ENCODE measurements at places on chromosomes 12 and 14.

DNA sequence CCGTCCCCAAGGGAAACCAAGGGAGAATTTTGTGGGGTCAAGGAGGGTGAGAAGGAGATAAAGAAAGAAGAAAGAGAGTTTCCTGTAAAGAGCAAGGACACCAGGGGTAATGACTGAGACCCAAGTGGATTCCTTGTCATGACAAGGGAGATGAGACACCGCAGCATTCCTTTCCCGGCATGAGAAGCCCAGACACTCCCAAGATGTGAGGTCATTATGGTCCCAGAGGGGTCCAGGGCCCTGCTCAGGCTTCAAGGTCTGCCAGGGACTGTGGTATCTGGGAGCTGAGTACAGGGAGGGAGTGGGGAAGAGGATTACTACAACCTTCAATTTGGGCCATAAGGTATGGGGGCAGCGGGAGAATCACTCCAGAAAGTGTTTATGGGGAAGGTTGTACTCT is 58.1 kb downstream of the SPTB start:
- no peak for DNase-seq

- no peak for DNase-seq
Observed at GRCh38 chr12:117882181-117882580, 86.6 kb downstream of the KSR2 start.

GRCh38 chr14:104196461-104197140 is 58.2 kb downstream of the KIF26A start:
- DNase-seq: no peak

GRCh38 chr12:95630496-95630895 is 79.2 kb upstream of the USP44 start:
- DNase-seq: no peak

- no peak for DNase-seq
Observed at GRCh38 chr14:31543969-31544799, 17.0 kb upstream of the NUBPL start.

GRCh38 chr14:71374989-71375388 is 467.7 kb downstream of the PCNX1 start:
- no peak for DNase-seq

DNA sequence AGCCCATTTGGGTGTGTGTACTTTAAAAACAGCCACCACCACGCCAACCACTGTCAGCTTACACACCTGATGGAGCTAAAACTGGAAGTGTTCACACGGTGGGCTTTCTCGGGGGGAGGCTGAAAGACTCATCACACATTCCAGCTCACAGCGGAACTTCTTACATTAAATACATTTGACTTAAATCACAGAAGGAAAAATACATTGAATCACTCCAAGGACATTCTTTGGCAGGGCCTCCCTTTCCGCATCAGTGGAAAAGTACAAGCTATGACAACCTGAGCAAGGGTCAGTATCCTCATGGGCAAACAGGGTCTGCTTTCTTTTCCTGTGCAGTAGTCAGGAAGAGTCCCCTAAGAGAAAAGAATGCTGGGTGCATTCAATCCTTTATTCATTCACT is 31.0 kb upstream of the TC2N start:
- no peak for DNase-seq

GRCh38 chr14:30193101-30193500 is 265.5 kb upstream of the PRKD1 start:
- DNase-seq: no peak

- no peak for DNase-seq
Observed at GRCh38 chr12:91074154-91074709, 16.4 kb upstream of the KERA start.

DNA sequence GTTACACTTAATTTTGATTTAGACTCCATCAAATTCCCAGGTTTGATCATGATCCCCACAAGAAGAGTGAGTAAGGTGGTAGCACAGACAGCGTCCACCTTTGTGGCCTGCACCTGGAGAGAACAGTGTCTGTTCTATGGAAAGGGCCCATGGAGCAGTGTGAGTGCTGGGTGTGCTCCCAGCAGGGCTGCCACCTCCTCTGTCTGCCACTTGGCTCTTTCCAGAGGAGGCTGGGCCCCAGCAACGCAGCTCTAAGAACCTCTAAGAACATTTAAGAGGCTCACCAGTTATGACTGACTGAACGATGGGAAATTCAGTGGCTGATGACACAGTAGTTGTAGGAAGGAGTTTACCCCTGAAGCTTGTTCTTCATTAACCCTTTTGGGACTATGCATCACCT is 17.3 kb downstream of the VDR start:
- DNase-seq: no peak

GRCh38 chr14:89855961-89856656 is 98.4 kb downstream of the EFCAB11 start:
- no peak for DNase-seq

- DNase-seq: no peak
Observed at GRCh38 chr14:54664961-54665360, 98.0 kb downstream of the SAMD4A start.

GRCh38 chr14:77059276-77059915 is 30.9 kb upstream of the IRF2BPL start:
- no peak for DNase-seq

- no peak for DNase-seq
Observed at GRCh38 chr14:103384450-103385151, 614 bp upstream of the MARK3 start.

- no peak for DNase-seq
Observed at GRCh38 chr12:113059071-113059595, 2.6 kb downstream of the DTX1 start.

GRCh38 chr12:104964167-104964855 is 6.2 kb upstream of the SLC41A2 start:
- no peak for DNase-seq

- no peak for DNase-seq
Observed at GRCh38 chr12:118880720-118881493, 100.4 kb upstream of the SRRM4 start.

DNA sequence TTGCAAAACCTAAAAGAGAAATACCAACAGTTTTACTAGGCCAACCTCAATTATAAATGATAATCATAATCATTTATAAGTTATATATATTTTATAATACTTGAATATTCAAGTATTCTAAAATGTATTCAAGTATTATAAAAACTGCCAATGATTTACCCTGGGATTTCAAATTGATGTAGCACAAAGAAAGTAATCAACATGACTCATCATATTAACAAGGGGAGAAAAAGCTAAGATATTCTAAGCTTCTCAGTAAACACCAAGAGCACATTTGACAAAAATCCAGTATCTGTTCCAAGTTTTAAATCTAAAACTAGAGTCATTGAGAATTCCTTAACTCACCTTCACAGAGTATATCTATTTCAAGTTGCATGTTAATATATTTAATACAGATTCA is 56.1 kb downstream of the CAPZA3 start:
- DNase-seq: no peak

DNA sequence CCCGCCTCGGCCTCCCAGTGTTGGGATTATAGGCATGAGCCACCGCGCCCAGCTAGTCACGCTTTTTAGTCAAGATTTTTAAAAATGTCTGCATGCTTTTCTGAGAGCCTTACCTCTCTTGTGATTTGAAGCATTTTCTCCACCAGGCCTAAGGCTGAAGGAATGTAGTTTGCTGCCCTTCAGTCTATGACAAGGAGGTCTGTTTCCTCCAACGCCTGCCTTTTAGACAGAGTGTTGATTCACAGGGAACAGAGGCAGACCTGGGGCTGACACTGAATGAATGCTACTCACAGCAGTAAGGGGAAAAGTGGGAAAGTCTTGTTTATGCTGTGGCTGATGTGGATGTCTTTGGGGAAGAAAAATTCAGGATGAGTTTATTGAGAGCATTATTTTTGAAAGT is 27.2 kb upstream of the MDM2 start:
- DNase-seq: no peak

- DNase-seq: no peak
Observed at GRCh38 chr14:61103541-61104339, 122.7 kb downstream of the SLC38A6 start.

GRCh38 chr14:68393259-68393658 is 399.6 kb downstream of the ZFP36L1 start:
- no peak for DNase-seq

- no peak for DNase-seq
Observed at GRCh38 chr12:131061041-131061806, 107.5 kb downstream of the ADGRD1 start.

- no peak for DNase-seq
Observed at GRCh38 chr12:16763901-16764300, 157.9 kb upstream of the LMO3 start.

GRCh38 chr12:107845226-107845979 is 70.9 kb downstream of the ASCL4 start:
- DNase-seq: no peak

DNA sequence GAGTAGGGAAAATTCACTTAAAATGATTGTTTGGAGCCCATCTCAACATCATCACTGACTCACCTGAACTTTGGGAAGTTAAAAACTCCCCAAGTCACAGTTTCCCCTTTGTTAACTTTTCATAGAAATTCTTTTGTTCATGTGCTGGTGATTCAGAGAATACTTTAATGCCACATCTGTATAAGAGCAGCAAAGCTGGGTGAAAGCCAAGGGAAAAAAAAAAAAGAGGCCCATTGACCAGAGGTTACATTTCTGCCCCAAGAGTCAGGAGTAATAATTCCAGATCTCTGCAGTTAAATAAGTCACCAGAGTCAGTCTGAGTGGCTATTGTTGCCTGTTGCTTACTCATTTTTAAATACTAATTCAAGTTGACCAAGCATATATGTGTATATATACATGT is 136.4 kb upstream of the LGR5 start:
- no peak for DNase-seq

- no peak for DNase-seq
Observed at GRCh38 chr14:59474172-59474571, 9.0 kb upstream of the GPR135 start.

DNA sequence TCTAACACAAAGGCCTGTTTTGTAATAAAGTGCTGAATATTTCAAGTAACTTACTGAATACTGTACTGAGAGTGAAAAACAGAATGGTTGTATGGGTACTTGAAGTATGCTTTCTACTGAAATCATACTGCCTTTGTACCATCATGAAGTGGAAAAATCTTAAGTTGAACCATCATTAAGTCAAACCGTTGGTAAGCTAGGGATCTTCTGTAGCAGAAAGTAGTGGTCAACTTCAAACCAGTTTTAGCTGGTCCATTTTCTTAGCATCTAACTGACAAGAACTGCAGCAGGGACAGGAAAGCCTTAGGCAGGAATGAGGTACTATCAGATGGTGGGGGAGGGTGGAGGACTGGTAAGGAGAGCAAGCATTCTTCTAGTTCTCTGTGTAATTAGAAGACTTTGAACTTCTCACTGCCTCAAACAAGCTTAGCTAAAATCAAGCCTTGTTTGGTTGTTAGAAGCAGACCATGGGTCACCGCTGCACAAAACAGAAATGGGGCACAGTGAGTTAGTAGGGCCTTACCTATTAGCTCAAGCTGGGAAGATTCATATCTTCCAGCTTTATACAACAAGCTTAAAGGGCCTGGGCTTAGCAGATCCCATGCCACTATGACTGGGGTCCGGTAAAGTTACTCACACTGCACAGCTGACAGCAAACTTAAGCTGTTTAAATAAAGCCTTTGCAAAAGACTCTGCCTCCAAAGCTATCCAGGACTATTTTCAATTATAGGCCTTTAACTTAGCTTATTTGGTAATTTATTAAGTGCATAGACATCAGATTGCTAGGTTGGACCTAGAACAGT is 73.8 kb downstream of the ACADS start:
- DNase-seq: no peak

DNA sequence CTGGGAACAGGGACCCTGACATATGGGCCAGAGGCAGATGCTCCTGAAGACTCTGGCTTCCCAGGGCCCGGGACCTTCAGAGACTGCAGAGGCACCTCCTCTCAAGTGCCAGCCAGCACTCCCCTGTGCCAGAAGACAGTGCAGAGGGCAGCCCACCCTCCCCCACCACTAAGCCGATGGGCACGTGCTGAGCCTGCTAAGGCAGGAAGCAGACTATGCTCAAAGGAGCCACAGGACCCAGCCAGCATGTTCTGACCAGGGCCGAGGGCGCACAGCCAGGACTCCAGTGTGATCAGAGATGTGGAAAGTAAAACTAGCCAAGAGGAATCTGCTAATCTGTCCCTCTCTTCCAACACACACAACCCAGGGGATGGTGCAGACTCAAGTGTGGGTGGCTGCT is 29.8 kb downstream of the DIO3 start:
- DNase-seq: no peak

GRCh38 chr12:27780612-27781408 is 774 bp upstream of the MANSC4 start:
- no peak for DNase-seq

DNA sequence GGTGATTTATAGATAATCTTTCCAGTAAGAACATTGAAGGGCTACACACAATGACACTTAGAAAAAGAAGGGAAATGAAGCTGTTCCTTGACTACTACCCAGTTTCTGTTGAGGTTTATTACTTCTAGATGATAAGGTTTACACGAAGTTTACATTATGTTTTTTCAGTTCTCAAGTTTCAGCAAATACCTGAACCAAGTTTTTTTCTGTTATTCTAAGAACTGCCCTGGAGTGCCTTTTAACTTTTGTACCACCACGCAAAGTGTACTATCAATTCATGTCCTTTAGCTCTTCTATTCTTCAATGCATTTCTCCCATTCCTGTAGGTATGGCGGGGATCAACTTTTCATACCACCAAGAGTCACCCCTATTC is 5.8 kb downstream of the FBXL14 start:
- DNase-seq: no peak

DNA sequence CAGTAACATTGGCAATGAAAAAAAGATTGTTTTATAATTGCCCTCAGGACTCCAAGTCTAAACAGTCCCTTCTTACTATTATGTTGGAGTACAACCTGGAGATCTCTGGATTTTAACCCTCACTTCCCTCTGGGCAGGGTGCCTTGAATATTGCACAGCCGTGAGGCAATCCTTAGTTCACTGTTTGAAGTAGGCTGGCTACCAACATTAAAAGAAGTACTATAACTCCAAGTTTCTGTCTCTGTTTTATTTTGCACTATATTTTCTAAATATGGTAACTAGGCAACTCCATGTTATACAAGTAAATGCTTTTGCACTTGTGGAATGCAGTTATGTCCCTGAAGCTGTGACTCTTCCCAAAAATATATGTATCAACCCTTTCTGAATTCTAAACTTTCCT is 490.7 kb downstream of the EGLN3 start:
- no peak for DNase-seq

GRCh38 chr12:15856097-15856982 is 25.8 kb upstream of the STRAP start:
- DNase-seq: no peak

GRCh38 chr12:72094490-72094889 is 155.8 kb downstream of the TPH2 start:
- DNase-seq: no peak

- DNase-seq: no peak
Observed at GRCh38 chr12:69779928-69780327, 41.3 kb downstream of the RAB3IP start.

Data from activated gamma-delta T cell (primary cell).